ENCODE measurements at places on chromosomes 11 and 22.

DNA sequence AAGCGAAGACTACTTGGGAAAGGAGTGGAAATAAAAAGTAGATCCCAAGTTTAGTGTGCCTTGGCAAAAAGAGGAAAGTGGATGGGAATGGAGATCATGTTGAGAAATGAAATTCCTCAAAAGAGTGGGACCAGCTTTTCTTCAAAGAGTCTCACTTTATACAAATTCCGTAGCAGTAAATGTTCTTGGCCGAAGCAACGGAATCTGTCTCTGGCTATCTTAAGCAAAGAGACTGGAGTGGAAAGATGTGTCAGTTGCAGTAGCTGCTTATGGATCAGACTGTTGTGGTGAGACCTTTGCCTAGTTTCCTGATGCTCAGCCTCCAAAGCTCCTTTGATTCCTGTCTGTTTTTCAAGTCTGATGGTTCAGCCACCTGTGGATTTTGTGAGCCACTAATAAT, 73.6 kb downstream of the CSTPP1 start:
- no peak for DNase-seq

DNA sequence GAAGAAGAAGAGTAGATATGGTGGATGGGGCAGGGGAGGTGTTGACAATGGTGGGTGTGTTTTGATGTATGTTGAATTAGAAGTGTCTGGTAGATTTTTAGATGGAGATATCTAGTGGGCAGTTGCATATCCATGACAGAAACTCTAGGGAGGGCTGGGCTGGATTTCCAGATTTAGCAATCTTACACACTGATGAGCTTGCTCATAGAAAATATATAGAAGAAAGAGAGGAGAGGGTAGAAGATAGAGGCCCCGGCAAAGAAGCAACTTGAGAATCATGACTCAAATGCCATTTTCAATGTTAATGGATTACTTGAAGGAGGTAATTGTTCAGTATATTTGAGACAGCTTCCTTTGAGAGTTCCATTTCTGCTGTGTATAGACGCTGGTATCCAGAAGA, 8.2 kb downstream of the REXO2 start:
- no peak for DNase-seq

GRCh38 chr11:9596926-9597464, 23.5 kb downstream of the WEE1 start:
- DNase-seq, result no peak

DNA sequence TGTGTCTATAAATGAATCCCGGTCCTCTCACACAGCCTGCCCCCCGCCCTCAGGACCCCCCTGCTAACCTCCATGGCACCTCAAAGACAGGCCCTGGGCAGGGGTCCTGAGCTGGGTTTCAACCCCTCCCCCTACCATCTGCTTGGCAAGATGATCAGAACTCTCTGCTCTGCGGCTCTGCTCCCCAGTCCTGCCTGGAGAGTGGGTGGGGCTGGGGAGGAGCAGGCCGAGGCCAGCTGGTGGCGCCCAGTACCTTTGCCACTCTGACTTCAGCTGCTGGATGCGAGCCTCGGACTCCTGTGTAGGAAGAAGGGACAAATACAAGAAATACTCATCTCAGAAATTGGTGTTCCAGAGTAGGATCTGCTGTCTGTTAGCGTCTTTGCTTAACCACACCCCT, 15.0 kb downstream of the SUN2 start:
- DNase-seq, result no peak

DNA sequence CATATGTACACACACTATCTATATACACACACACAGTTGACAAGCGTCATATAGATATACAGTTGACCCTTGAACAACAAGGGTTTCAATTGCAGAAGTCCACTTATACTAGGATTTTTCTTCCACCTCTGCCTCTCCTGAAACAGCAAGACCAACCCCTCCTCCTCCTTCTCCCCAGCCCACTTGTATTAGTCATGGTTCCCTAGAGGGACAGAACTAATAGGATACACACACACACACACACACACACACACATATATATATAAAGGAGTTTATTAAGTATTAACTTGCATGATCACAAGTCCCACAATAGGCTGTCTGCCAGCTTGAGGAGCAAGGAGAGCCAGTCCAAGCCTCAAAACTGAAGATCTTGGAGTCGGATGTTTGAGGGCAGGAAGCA, 92.9 kb downstream of the DHCR7 start:
- DNase-seq, result no peak

DNA sequence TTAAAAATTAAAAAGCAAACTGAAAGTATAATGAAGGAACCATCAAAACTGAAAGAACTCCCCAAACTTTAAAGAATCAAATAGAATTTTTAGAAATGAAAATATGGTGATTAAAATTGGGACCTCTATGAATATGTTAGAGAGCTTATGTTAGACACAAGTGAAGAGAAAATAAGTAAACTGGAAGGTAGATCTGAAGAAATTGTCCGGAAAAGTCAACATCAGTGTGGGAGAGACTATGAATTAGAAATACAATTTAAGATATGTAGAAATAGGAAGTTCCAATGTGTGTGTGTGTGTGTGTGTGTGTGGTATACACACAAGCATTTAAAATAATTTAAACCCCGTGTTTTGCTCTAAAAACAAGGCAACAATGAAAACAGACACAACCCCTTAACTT, 4.9 kb upstream of the OR8B4 start:
- no peak for DNase-seq

GRCh38 chr11:86403458-86403857, 28.8 kb downstream of the CCDC81 start:
- DNase-seq, result no peak

DNA sequence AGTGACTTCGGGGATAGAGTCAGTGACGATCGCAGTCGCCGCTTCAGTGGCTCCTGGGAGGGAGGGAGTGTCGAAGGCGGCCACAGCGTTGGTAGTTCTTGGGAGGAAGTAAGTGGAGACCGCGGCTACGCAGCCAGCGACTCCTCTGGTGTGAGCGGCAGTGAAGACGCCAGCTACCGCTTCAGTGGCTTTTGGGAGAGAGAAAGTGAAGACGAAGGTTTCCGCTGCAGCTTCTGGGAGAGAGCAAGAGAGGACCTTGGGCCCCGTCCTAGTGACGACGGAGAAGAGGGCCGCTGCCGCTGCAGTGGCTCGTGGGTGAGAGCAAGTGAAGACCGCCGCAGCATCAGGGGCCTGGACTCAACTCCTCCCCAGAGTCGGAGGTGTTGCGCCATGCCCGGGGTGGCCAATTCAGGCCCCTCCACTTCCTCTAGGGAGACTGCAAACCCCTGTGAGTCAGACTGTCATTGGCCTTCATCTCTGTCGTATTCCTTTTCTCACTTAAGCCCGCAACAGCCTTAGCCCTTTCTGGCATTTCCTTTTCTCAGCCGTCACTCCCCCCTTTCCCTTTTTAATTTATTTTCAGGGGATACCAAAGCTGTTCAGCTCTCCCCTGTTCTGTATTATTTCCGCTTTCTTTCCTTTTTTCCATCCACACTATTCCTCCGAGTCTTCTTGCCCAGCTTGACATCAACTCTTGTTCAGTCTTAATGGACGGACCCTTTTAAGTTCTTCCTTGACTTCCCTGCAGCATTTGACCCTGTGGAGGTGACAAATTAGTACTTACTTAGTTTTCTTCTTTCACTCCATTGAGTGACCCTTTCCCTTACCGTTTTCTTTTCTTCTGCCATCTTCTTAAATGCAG, 1.0 kb downstream of the ANKRD42 start:
- DNase-seq, result peak; percentile 95

Measured in CD14-positive monocyte (primary cell).